Daoy (cell line): ENCODE measurements at places on chromosomes 6 and 20.

DNA sequence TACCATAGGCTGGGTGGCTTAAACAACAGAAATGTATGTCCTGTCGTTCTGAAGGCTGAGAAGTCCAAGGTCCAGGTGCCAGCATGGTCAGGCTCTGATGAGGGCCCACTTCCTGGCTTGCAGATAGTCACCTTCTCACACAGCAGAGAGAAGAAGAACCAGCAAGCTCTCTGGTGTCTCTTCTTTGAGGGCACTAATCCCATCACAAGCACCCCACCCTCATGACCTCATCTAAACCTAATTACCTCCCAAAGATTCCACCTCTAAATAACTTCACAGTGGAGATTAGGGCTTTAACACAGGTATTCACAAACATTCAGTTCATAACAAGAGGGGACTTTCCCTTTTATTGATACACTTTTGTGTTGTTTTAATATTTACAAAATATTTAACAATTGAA is 61.1 kb downstream of the RIN2 start:
- DNase-seq = no peak

- DNase-seq = no peak
Observed at GRCh38 chr20:56483970-56484369, 15.5 kb downstream of the RTF2 start.

DNA sequence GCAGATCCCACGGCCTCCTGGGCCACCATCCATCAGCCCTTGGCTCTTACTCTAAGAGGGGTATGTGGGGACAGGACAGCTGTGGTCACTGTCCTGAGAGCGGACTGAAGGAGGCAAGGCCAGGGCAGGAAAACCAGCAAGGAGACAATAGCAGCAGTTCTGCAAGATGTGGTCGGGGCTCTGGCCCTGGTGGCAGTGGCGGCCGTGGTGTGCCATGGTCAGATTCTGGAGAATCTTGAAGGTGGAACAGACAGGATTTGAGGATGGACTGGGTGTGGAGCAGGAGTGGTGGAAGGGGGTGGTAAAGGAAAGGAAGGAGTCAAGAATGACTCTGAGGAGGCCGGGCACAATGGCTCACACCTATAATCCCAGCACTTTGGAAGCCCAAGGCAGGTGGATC is 5.9 kb upstream of the MAP1LC3A start:
- DNase-seq = no peak

GRCh38 chr6:145588981-145589380 is 146.3 kb downstream of the EPM2A start:
- DNase-seq = no peak

DNA sequence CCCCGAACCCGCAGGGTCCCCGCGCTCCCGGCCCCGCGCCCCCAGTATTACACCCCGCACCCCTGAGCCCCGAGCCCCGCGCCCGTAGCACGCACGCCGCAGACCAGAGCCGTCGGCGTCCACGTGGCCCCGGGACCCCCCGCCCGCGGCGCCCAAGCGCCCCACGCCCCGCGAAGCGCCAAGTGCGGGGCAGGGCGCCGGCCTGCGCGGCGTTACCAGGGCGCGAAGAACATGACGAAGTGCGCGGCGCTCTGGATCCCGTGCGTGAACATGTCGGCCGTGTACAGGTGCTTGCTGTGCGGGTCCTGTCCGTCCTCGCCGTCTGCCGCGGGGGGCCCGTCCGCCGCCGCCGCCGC is 312 bp downstream of the TXNDC5 start:
- DNase-seq = no peak

DNA sequence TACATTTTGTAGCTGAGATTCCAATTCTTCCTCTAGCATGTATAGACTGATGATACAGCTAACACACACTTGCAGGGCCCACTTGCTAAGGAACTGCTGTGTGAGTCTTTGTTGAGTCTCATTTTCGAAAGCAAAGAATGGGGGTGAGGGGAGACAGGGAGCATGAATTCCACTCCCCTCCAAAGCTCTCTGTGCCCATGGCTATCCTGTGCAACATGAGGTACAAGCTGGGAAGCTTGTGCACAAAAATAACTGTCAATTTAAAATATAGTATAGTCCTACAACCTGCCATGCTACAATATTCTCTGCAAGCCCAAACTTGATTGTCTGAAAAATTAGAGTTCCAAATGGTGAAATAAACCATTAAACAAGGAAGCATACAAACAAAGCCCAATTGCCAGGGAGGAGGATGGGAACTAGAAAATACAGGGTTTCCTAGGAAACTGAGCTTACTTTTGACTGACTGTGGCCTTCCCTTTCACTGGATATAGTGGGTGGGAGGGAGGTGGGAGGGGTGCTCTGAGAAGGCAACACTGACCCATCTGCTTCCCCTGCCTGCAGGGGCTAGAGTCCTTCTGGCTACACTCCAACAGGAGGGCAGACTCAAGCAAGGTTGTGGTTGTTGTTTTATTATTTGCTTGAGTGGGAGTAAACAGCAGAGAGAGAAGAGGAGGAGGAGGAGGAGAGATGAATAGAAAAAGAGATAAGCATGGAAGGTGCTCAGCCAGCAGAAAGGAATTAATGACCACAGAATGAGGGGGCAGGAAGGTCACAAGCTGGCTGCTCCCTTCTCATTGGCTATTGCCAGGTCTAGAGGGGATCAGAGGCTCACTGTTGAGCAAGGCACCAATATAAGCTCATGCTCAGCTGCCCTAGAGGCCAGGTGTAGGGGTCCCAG is 84.6 kb downstream of the FYN start:
- no peak for DNase-seq

GRCh38 chr6:129744201-129744879 is 34.4 kb upstream of the ARHGAP18 start:
- DNase-seq = peak; percentile 88

GRCh38 chr20:59232618-59233017 is 67.8 kb upstream of the EDN3 start:
- peak; percentile 40 for DNase-seq

DNA sequence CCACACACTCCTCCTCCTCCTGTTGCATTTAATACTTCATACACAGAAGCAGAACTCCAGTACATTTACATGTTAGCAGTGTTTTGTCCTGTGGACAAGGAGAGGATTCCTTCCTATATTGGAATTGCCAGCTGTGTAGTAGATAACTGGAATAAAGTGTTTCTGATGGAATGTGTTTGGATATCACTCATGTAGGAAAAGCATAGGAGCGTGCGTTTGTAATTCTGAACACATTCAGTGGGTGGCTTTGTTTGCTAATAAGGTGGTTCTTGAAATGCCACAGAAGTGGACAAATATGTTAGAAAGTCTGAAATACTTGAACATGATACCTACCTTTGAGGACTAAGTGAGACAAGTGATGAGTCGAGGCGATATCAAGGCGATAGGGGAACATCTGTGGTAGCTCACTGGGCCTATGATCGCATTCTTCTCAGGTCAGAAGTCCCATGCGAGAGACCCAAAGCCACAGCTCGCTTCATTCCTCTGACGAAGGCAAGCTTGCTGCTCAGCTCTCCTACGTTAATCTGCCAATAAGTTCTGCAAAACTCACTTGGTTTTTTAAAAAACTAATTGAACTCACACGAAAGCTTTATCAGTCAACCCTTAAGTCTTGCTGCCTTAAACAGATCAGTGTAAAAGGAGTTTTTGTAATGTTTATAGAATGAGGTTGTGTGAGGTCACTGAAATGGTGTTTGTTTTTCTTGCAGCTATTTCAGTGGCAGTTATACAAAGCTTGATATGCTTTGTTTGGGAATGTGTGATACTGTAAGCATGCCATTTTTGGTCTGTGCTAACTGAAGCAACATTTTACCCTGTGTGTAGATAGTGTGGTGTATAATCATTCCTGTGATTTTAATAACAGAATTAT is 159.9 kb downstream of the SOX4 start:
- DNase-seq = peak; percentile 70

- DNase-seq = no peak
Observed at GRCh38 chr20:18813483-18813882, at the start of gene SCP2D1. SCP2D1 (plus strand) TSS chr20:18813783; CDS start chr20:18813816, 33 bp downstream.

GRCh38 chr6:105075210-105075609 is 104.6 kb downstream of the POPDC3 start:
- DNase-seq = no peak

GRCh38 chr6:117317261-117317660 is 51.9 kb downstream of the VGLL2 start:
- peak; percentile 26 for DNase-seq

DNA sequence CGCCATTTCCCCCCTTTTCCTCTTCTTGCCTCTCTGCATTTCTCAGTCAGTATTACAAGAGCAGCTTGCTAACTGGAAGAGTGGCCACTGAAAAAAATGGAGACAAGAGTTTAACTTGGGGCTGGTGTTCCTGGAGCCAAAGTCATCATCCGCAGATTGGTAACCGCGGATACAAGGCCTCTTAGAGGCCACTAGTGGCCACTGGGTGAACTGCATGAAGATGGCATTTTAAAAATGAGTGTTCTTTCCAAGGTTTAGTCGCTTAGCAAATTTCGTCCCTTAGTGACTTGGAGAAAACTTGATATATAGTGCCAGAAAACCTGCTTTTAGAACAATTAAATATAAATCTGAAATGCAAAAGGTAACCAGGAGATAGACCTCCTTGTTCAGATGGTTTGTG is 4.8 kb downstream of the F13A1 start:
- DNase-seq = peak; percentile 63

DNA sequence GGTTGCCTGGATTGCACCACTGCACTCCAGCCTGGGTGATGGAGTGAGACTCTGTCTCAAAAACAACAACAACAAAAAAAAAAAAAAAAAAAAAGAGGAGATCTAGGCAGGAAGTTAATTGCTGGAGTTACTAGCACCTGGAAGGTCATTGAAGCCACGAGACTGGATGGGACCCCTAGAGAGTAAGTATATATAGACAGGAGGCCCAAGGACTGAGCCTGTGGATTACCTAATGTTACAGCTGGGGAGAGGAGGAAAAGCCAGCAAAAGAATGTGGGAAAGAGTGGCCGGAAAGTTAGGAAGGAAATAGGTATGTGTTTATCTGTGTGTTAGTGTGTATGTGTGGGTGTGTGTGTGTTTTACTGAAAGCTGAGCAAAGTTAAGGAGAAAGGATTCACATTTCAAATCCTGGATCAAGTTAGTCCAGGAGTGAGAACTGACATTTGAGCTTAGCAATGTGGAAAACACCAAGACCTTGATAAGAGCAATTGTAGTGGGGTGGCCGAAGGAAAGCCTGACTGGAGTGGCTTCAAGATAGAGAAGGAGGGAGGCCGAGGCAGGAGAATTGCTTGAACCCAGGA is 38.4 kb downstream of the ANKRD6 start:
- no peak for DNase-seq

- DNase-seq = no peak
Observed at GRCh38 chr6:12024216-12024615, 12.1 kb downstream of the HIVEP1 start.

GRCh38 chr6:158782432-158783166 is 36.6 kb downstream of the EZR start:
- no peak for DNase-seq

DNA sequence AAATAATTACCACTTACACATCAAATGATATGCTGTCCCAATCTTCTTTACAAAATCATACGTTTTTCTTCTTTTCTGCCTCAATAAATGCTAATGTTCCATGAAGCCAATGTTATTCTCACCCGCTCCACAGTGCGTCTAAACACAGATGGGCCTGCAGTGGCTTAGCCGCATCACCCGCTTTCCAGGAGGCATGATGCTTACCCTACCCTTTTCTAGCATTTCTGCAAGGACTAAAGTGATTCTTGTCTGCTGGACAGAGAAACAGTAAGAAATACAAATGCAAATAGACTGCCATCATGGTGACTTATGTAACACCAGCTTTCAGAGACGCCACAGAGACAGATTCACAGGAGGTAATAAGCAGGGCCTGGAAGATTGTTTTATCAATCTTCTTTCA is 104.4 kb downstream of the RNASET2 start:
- no peak for DNase-seq

DNA sequence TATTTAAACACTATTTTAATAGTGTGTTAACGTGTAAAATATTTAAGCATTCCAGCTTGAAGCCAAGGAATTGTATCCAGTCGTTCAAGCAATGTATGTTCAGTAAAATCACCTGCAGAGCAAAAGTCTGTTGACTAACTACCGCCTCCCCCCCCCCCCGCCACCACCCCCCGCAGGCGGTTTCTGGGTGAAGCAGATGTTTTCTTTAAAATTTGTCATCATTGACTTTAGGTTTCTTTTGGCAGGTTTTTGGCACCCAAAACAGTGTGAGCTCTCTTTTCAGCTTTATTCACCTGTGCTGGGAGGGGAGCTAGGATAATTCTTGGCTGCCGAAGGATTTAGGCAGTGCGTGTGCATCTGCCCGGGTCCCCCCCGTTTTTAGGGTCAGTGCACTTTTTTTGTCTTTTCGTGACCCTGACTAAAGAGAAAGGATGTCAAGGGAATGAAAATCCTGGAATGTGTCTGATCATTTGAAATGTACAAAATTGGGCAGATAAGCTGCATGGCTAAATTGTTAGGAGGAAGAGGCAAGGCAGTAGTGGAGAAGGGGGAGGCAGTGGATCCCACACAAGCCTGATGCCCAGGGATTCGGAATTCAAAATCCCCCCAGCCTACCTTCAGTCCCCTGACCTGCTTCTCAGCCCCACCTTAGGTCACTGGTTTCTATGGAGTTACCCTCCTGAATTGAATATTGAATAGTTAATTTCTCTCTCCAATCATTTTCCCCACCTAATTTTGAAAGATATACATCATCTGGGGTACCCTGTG is 1.1 kb downstream of the EDN1 start:
- DNase-seq = peak; percentile 48

- DNase-seq = no peak
Observed at GRCh38 chr6:166026586-166027126, 141.0 kb downstream of the TBXT start.

- no peak for DNase-seq
Observed at GRCh38 chr6:168699631-168700295, 258.8 kb downstream of the SMOC2 start.

GRCh38 chr6:122530440-122531046 is 58.9 kb upstream of the SERINC1 start:
- DNase-seq = peak; percentile 44

GRCh38 chr6:158715330-158716311 is 65.8 kb downstream of the SYTL3 start:
- DNase-seq = no peak

- peak; percentile 94 for DNase-seq
Observed at GRCh38 chr6:149963462-149964307, at the start of gene ULBP1. ULBP1 (plus strand) TSS chr6:149963943; CDS start chr6:149964050, 107 bp downstream.

DNA sequence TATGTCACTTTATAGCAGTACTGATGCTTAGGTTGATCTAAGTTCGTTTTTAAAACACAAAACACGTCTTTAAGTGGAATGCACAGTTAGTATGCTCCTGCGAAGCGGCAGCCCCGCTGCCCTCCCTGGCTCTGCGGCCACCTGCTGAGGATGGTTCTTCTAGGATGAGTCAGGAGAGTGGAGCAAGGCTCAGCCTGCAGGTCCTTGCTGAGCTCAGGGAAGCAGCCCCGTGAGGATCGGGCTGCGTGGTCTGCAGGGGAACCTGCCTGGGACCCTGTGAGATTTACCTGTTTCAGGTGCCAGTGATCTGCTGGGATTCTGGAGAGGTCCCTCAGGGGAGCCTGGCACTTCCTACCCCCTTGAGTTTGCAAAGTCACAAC is 57.5 kb downstream of the SYNJ2 start:
- peak; percentile 91 for DNase-seq
